ENCODE measurements at places on chromosomes 13 and 19.
A peak's percentile ranks its signal among the peaks of the same experiment; 100 is the strongest.

- DNase-seq: peak; percentile 57
Measured at GRCh38 chr19:16714702-16715287, 4.9 kb upstream of the NWD1 start.

GRCh38 chr13:79525064-79525857, 44.3 kb downstream of the NDFIP2 start:
- no peak for DNase-seq

DNA sequence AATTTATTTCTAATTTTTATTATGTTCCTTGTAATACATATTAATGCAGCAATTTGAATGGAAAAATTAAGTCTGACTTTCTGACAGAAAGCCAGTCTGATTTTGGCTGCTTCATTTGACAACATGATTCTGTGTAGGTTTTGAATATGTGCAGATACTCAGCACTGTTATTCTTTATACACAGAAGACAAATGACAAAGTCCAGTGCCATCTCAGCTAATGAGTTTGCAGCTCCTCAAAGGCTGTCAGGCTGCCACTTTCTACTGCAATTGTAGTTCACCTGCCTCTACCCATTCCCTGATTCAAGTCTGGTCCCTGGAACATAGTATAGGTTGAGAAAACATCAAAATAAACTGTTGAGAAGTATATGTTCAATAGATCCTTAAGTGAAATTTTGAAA, 2.9 kb upstream of the CHAMP1 start:
- no peak for DNase-seq

DNA sequence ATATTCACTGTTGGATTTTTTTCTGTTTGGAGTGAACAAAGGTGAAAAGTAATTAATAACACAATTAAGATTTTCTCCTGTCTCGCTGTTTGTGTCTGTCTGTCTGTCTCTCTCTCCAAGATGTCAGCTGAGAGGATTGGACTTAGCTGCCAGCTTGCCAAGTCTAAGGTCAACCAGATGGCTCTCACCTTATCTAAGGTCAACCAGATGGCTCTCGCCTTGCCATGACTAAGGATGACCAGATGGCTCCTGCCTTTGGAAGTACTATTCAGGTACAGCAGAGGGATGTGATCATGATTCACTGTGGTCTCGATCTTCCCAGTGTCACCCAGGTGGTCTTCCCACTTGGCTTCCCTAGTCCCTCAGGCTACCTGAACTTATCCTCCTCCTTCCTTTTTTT, 1436.4 kb downstream of the UQCRFS1 start:
- DNase-seq: no peak
